ENCODE measurements at places on chromosomes 12 and 14.

GRCh38 chr12:102120886-102121285 lies 903 bp downstream of the PARPBP start:
- no peak for DNase-seq

GRCh38 chr14:91186515-91187066 lies 57.9 kb downstream of the GPR68 start:
- DNase-seq: no peak

GRCh38 chr14:74637178-74637550 lies 25.1 kb upstream of the LTBP2 start:
- DNase-seq: no peak

- DNase-seq: no peak
These were observed 2.7 kb downstream of the FAIM2 start for GRCh38 chr12:49901026-49901425.

DNA sequence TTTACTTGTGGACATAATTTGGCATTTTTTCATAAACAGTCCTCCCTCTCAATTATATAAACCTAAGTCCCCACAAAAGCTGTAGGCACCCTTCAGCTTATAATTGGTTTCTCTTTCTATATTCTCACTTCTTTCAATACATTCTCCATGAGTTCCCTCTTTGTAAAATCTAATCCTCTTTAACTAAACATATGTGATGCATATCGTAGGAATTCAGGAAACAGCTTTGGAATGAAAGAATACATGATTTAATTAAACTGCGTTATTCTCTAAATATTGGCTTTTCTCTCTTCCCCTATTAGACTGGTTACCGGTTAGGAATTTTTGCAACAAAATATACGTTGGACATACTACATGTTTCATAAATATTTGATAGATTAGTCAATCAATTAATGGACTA lies 1122.6 kb downstream of the FLRT2 start:
- no peak for DNase-seq

- peak; percentile 79 for DNase-seq
These were observed 14.0 kb downstream of the TAMALIN start for GRCh38 chr12:52020539-52021336.

GRCh38 chr14:47422191-47422590 lies 253.2 kb downstream of the MDGA2 start:
- DNase-seq: no peak

- DNase-seq: no peak
These were observed 424.3 kb downstream of the NPAS3 start for GRCh38 chr14:33362934-33363333.

DNA sequence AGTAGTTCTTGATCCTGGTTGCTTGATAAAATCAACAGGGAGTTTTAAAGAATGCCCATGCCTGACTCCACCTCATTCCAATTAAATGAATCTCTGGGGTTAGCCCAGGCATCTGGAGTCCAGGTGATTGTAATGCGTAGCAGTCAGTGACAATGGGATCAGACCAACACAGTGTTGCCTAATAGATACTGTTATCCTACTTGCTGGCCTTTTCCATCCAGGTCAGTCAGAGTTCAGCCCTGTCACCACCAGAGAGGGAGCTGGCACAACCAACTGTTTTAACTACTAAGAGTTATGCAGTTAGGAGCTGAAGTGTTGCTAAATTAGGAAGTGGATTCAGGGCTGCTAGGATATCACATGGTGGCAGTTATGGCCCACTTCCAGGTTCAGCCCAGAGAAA lies 107.1 kb downstream of the GPR135 start:
- DNase-seq: no peak

- no peak for DNase-seq
These were observed 1.7 kb upstream of the NKX2-1 start for GRCh38 chr14:36521598-36522345.

GRCh38 chr12:75585330-75585729 lies 73.9 kb upstream of the KRR1 start:
- no peak for DNase-seq

GRCh38 chr12:112937741-112938719 lies at the start of gene OAS3:
Gene OAS3 (plus strand): TSS chr12:112938474. CDS start chr12:112938531, 57 bp downstream.
- DNase-seq: peak; percentile 75

- no peak for DNase-seq
These were observed 34.2 kb upstream of the GCH1 start for GRCh38 chr14:54936816-54937215.

GRCh38 chr14:96461950-96462798 lies 40.0 kb upstream of the PAPOLA start:
- DNase-seq: no peak

DNA sequence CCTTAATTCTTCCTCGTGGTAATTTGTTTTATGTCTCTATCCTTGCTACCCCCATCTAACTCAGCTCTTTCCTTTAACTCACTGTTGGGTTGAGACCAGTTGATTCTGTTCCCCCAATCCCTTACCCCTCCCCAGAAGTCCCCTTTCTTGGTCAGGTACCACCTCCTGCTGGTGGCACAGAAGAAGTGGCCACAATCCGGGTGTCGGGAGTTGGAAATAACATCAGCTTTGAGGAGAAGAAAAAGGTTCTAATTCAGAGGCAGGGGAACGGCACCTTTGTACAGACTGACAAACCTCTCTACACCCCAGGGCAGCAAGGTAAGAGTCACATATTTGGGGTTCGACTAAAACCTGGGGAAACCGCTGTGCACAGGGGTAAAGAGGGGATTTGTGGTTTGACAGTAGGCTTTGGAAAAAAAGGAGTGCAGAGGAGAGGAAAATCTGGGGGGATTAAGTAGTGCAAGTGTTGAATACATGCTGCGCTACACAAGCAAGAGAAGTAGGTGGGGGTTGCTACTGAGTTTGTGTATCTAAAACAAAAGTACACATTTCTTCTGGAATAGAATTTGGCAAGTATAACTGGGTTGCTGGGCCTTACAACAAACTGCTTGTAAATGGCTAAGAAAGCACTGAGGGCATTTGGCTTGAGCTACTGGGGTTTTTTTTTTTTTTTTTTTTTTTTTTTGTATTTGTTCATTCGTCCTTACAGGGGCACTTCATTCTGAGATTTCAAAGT lies 1.3 kb downstream of the A2ML1 start:
- peak; percentile 12 for DNase-seq

DNA sequence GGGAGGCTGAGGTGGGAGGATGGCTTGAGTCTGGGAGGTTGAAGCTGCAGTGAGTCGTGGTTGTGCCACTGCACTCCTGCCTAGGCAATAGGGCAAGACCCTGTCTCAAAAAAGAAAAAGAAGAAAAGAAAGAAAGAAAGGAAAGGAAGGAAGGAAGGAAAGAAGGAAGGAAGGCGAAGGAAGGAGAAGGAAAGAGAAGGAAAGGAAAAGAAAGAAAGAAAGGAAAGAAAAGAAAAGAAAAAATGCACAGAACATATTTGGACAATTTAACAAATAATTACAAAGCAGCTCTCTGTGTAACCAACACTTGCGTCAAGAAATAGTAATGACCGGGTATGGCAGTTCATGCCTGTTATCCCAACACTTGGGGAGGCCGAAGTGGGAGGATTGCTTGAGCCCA lies 35.8 kb upstream of the PTGR2 start:
- DNase-seq: no peak

GRCh38 chr12:3961591-3961990 lies 88.4 kb upstream of the PARP11 start:
- no peak for DNase-seq

- DNase-seq: no peak
These were observed 10.0 kb upstream of the IL26 start for GRCh38 chr12:68235576-68235975.

GRCh38 chr14:43438056-43438455 lies 1069.0 kb downstream of the FSCB start:
- no peak for DNase-seq

DNA sequence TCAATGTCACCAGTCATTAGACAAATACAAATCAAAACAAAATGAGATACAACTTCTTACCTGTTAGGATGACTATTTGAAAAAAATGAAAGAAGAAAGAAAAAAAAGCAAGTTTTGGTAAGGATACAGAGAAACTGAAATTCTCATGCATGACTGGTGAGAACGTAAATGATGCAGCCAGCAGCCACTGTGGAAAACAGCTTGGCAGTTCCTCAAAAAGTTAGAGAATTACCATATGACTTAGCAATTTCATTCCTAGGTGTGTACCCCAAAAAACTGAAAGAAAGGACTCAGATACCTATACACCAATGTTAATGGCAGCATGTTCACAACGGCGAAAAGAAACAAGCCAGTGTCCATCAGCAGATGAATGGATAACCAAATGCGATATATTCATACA lies 26.6 kb downstream of the NINJ2 start:
- no peak for DNase-seq

GRCh38 chr12:112517730-112518364 lies 99.1 kb downstream of the PTPN11 start:
- DNase-seq: no peak
